ENCODE measurements at places on chromosomes 7 and 10. TPM values are rescaled to one million over a fixed set of nuclear protein-coding genes. Genes with fewer than 3 reads are reported as not detected.

Gene ANKRD26
- 2.4 TPM for total RNA-seq

Gene RADIL
- total RNA-seq, result 2.8 TPM

Gene LIPN
- total RNA-seq, result not detected

Gene PON1
- total RNA-seq, result 0.94 TPM

Gene CTNNA3
- total RNA-seq, result not detected

Gene FAM25A
- total RNA-seq, result not detected

Gene C10orf53
- total RNA-seq, result not detected

Gene DGKI
- total RNA-seq, result 0.20 TPM

Gene CRCP
- 28.1 TPM for total RNA-seq

Gene CALN1
- not detected for total RNA-seq

Gene OR2A5
- not detected for total RNA-seq

Gene SPAM1
- total RNA-seq, result not detected

Gene GSAP
- 2.6 TPM for total RNA-seq

Gene FAM25G
- not detected for total RNA-seq

Gene ZP3
- total RNA-seq, result 19.3 TPM

Gene UNC5B
- 0.88 TPM for total RNA-seq

Gene ABCB4
- total RNA-seq, result not detected

Gene TET1
- 0.57 TPM for total RNA-seq

Gene ZNF680
- 2.4 TPM for total RNA-seq

Measured in A549 treated with CORT108297 at 1 μM for 4 hours (cell line).